ENCODE measurements at places on chromosomes 7 and 10.

- peak; percentile 9 for DNase-seq
Measured at GRCh38 chr7:86448856-86449255, 194.9 kb upstream of the GRM3 start.

- no peak for DNase-seq
Measured at GRCh38 chr7:113824117-113824823, 94.5 kb downstream of the PPP1R3A start.

- DNase-seq, result no peak
Measured at GRCh38 chr7:93836116-93836515, 54.4 kb downstream of the TFPI2 start.

- no peak for DNase-seq
Measured at GRCh38 chr10:43049081-43049551, 27.8 kb upstream of the RET start.

- peak; percentile 91 for DNase-seq
Measured at GRCh38 chr10:102419269-102420180, 940 bp upstream of the PSD start.

DNA sequence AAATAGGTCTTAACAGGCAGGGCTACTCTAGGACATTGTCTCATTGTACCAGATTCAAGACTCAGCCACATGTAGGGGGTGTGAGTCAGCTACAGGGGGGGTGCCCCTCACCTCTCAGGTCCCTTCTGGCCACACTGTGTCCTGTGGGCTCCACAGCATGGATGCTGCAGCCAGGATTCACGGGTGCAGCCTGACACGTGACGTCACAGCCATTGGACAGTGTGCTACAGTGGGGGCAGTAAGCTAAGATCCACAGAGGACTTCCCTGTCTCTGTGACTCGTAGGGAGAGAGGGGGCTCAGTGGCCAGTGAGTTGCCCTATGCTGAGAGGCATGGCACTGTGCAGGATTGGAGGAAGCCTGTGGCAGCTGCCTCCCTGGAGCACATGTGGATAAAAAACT lies 77.9 kb downstream of the TMEM178B start:
- no peak for DNase-seq

GRCh38 chr7:7271094-7271874 lies 88.9 kb downstream of the C1GALT1 start:
- DNase-seq, result no peak

DNA sequence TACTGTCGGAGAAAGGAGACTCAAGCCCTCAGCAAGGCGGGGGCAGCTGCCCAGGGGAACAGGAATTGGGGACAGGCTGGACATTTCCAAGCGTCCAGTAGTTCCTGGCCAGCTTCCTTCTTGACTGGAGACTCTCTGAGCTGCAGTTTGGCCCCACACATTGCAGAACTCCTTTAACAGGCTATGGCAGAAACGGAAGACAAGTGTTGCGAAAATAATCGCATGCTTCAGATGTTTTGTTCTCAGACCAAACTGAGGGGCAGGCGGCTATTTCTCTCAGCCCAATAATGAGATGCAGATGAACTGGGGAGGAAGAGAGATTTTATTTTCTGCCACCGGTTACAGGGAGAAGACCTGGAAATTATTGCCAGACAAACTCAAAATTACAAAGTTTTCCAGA lies 88.0 kb upstream of the PFKP start:
- no peak for DNase-seq

DNA sequence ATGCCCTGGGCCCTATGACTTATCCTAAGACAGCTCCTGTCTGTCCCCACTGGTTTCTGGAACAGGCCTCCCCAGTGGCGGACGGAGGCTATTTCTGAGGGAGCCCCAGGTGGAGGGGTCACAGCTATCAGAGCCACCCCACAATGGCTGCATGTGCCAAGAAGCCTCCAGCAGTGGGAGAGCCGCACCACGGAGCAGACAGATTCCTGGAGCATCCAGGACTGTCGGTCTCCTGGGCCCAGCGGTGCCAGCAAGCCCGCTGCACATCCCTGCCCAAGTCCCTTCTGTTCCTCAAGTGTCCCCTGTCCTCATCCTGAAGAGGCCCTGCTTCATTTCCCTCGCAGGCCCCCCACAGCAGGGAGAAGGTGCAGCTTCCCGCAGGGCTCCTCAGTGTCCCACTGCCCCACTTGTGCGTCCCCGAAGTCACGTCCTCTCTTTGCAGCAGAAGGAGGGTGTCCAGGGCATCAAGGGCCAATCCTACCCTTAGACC lies 193.0 kb upstream of the SHH start:
- DNase-seq, result no peak

- no peak for DNase-seq
Measured at GRCh38 chr10:108421266-108421665, 1256.8 kb upstream of the SORCS1 start.

DNA sequence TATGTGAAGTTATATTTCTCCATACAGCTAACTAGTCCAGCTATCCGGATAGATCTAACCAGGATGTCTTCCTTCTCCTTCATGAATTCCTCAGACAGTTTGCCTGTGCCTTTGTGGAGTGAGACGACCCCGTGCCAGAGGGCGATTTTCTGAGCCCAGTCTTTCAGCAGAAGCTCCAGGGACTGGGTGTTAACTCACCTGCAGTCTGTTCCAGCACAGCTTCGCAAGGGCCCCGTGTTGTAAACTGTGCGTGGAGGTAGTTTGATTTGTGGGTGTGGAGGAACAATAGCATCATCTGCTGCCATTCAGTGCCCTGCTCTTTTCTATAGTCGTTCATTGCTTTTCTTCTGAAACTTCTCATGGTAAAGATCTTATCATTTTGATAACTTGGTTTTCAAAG lies 103.8 kb downstream of the INPP5A start:
- DNase-seq, result no peak

DNA sequence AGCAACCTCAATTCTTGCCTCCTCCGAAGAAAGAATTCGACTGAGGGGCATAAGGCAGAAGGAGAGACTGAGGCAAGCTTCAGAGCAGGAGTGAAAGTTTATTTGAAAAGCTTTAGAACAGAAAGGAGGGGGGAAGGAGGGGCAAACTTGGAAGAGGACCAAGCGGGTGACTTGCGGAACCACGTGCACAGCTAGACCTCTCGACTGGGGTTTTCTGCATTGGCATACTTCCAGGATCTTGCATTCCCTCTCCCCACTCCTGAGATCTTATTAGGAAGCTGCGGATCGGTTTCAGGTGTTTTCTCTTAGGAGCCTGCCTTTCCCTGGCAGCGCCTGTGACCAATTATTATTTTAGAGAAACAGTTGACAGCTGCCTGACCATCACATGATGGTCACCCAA lies 20.3 kb upstream of the CPXM2 start:
- DNase-seq, result no peak

DNA sequence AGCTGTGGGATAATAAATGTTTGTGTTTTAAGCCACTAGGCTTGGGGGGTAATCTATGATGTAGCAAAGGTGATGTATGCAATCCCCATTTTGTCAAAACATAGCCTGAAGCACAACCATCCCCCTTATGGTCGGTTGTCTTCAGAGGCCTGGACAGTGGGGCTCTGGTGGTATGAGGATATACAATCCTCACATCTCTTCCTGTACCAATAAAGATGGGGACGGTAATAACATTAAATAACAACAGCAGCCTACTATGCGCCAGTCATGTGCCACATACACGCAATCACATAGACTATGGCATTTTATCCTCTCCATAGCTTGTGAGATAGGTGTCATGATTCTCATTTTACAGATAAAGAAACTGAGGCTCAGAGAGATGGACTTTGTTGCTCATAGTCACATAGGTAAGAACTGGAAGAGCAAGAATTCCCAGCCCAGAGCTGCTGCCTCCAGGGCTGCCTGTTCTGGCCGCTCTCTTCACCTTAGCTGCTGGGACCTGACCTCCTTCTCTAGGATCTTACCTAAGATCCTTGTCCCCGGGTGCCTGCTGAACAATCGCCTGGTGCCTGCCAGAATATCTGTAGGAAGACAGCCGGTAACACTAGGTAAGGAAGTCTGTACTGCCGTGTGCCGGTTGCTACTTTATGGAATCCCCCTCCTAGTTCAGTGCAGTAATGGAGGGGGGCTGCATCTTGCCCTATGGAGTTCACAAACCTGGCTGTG lies 108.6 kb downstream of the ARHGAP22 start:
- DNase-seq, result no peak

DNA sequence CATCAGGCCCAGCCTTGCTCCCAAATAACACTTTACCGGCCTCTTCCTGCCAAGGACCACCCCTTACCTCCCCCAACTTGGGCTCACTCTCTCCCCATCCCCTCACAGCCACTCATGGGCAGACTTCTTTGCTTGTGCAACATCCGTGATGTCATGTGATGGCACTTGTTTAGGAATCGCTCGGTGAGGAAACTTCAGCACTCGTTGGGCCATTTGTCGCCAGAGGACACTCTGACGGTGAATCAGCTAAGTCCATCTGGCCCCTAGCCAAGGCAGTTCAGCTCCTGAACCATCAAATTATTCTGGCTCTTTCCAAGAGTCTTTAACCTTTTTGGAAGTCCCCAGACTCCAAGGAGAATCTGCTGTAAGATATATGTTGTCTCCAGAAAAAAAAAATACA lies 19.2 kb downstream of the BTBD16 start:
- no peak for DNase-seq

DNA sequence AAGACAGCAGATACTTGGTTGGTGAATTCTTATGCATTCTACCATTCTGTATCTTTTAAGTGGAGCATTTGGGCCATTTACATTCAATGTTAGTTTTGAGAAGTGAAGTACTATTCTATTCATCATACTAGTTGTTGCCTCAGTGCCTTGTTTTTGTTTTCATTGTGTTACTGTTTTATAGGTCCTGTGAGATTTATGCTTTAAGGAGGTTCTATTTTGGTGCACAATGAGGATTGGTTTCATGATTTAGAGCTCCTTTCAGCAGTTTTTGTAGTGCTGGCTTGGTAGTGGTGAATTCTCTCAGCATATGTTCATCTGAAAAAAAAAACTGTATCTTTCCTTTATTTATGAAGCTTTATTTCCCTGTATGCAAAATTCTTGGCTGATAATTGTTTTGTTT lies 23.3 kb upstream of the WNT2 start:
- DNase-seq, result no peak

DNA sequence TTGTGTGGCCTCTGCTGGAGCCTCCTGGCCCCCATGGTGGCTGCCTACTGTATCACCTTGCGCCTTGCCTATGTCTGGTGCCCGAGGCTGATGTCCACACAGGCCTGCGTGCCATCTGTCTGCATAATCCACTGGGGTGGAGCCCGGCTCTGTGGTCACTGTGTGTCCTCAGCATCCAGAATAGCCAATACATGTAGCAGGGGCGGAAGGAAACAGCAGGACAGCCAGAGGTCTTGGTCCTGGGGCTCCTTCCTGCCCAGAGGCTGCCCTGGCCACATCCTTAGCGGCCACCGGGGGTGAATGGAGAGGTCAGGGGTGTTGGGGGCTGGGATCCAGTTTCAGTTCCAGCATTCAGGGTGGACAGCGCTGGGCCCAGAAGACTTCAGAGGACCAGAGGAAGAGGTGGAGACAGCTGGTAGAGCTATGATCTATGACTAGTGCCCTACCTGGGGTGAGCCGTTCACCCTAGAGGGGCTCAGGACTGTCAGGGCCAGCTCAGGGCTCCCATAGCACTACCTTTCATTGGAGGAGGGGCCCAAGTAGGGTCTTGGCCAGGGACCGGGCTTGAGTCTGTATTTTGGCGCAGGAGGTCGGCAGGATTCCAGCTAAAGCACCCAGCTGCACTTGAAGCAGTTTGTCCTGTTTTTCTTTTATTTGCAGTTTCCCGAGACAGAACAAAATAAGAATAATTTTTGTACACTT lies 15.9 kb downstream of the YKT6 start:
- no peak for DNase-seq

DNA sequence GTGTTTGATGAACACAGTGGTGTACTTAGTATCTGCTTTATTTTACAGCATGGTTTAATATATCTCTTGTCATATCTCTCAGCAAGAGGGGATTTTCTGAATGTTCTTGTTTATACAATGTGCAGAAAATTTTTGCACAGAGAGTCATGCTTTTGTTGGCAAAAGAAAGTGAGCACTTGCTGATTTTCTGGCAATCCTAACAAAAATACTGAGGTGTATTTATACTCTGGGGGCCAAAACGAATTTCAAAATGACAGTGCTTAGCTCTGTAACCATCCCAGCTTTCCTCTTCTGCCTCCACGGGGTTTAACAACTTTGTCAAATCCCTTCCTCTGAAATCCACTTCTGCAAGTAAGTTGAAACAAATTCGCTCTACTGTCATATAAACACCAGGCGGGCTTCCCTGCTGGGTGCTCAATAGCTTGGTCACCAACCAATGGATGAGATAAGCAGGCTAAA lies 169.2 kb downstream of the NOC3L start:
- no peak for DNase-seq

DNA sequence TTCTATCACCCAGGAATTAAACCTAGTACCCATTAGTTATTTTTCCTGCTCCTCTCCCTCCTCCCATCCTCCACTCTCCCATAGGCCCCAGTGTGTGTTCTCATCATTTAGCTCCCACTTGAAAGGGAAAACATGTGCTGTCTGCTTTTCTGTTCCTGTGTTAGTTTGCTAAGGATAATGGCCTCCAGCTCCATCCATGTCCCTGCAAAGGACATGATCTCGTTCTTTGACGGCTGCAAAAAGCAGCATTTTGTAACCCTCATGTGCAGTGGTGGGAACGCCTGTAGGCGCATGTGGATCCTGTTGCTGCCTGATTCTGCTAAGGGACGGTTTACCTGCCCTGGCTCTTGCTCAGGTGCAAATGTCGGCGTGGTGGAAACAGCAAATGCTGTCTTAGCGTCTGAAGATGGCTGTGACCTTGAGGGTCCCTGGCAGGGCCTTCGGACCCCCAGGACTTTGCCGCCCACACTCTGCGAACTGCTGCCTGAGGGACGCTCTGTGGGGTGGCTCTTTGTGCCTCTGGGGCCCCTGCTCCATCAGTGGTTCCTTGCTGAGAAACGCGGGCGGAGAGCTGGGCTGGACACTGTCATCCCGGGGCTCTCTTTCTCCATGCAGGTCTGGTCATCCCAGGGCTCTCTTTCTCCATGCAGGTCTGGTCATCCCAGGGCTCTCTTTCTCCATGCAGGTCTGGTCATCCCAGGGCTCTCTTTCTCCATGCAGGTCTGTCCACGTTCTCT lies 5.6 kb upstream of the MTG1 start:
- DNase-seq, result no peak

- DNase-seq, result no peak
Measured at GRCh38 chr10:96205580-96205979, 65.8 kb downstream of the BLNK start.

- no peak for DNase-seq
Measured at GRCh38 chr10:36676321-36676720, 449.1 kb upstream of the ANKRD30A start.

GRCh38 chr7:50594136-50594535 lies 28.9 kb upstream of the DDC start:
- no peak for DNase-seq

Measured in retina (tissue), 1 donor.